WERI-Rb-1 (cell line): ENCODE measurements at places on chromosomes 2 and 18.
A peak's percentile ranks its signal among the peaks of the same experiment; 100 is the strongest.

DNA sequence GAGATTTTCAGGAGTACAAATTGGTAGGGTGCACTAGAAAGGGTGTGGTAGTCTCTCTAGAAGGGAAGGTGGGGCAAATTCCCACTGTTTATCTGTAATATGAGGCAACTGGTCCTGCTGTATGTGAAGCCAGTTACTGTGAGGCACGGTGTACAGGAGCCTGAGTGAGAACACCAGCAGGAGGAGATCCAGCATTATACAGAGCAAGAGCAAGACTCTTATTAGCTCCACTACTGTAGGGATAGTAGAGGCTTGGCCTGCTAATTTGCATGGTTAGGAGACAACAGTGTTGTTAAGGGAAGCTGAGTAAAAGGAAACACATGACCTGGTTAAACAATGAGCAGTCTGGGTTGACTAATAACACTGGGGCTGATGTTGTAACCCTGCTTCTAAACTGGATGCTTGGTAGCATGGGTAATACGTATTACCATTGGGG is 76.3 kb upstream of the WDSUB1 start:
- no peak for DNase-seq

DNA sequence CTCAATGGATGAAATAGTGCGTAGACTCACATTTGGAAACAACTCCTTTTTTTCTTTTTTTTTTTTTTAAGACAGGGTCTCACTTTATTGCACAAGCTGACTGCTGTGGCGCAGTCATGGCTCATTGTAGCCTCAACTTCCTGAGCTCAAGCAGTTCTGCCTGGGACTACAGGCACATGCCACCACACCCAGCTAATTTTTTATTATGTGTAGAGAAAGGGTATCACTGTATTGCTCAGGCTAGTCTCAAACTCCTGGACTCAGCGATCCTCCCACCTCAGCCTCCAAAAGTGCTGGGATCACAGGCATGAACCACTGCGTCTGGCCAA is 17.4 kb downstream of the HAT1 start:
- DNase-seq, result no peak

DNA sequence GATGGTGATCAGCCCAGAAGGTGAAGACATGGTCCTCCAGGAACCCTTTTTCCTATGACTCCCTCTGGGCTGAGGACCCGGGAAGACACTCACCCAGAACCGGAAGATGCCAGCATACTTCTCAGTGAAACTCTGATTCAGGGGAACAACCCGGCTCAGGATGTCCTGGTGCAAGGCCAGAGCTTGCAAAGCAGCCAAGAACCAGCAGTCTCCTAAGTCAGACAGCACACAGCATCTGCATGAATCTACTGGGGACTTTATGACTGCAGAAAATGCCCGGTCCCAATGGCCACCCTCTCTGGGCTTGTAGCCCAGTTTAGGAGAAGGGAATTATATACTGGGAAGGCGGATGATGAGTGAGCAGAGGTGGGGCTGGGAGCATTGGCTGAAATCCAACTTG is 15.3 kb downstream of the CAPN14 start:
- DNase-seq, result no peak

GRCh38 chr2:127847931-127848330 is 10.0 kb downstream of the POLR2D start:
- DNase-seq, result no peak

GRCh38 chr2:144432921-144433320 is 87.0 kb downstream of the ZEB2 start:
- DNase-seq, result no peak

DNA sequence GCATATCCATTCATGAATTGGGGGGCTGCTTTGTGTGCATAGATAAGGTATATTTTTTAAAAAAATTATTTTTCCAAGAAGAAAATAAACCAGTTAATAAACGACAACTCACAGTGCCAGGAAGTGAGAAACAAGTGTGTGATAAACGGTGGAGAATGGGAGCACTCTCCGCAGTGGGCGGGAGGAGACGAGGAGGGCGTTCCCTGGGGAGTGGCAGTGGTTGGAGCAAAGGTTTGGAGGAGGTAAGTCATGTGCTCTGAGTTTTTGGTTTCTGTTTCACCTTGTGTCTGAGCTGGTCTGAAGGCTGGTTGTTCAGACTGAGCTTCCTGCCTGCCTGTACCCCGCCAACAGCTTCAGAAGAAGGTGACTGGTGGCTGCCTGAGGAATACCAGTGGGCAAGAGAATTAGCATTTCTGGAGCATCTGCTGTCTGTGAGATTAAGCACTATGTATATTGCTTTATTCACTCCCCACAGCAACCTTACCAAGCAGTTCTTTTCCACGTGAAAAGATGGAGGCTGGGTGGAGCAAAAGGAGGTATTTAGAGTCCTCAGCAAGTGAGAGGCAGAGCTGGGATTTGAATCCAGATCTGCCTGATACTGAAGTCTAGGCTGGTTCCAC is 27.0 kb upstream of the CASP8 start:
- no peak for DNase-seq

DNA sequence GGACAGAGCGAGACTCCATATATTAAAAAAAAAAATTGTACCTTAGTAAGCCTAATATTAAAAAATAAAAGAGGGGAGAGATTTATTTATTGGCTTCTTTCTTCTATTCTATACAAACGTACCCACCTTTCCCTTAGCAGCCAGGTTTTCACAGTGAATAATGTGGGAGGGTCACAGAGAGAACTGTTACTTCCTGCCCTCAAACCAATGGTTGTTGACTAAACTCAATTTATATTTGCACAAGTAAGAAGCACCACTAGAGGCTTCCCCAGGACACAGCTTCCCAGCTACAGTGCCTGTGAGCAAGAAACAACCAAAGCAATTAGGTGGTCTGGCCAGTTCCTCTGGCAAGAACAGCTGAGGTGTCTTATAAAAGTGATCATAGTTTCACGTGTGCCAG is 28.9 kb upstream of the GALR1 start:
- DNase-seq, result no peak

GRCh38 chr18:64134044-64134747 is 14.7 kb downstream of the LINC00305 start:
- no peak for DNase-seq

DNA sequence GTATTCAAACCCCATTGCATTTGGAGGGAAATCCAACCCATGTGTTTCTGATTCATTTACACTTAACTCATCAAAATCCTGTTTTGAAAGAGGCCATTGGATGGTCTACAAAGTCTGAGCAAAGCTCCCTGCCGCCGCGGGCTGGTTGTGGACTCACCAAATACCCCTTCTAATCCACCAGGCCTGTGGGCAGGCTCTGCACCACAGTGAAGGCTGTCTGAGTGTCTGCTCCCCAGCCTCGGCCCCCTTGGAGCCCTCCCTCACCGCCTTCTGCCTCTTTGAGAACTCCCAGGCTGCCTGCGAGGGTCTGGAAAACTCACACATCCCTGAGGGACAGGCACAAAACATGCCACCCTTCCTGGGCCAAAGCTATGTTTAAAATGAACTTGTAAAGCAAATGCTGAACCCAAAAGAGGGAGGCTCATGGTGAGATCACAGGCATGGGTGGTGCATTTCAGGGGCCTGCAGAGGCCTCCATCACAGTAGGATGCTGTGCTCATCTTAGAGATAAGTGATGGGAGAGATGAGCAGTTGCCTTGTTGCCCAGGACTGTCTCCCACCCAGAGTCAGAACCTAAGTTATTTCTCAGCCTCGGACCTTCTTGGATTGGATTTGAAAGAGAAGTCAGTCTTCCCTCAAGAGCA is 225.0 kb downstream of the CYP26B1 start:
- peak; percentile 5 for DNase-seq
